ENCODE measurements at places on chromosomes 3 and 15. TPM values are rescaled to one million over a fixed set of nuclear protein-coding genes. Genes with fewer than 3 reads are reported as not detected.

Gene GOLGA6L24
- not detected for total RNA-seq

Gene CASR
- not detected for total RNA-seq

Gene SLC15A2
- total RNA-seq = not detected

Gene EPHB3
- total RNA-seq = 1.1 TPM

Gene KY
- not detected for total RNA-seq

Gene TMCC1
- total RNA-seq = 14.7 TPM

Gene OXTR
- 115 TPM for total RNA-seq

Gene DNAH12
- not detected for total RNA-seq

Gene ST8SIA2
- not detected for total RNA-seq

Gene RYR3
- total RNA-seq = not detected

Gene RHOA
- 632 TPM for total RNA-seq

Gene MESP1
- 1.5 TPM for total RNA-seq

Gene GPR171
- total RNA-seq = not detected

Gene PLS1
- 6.6 TPM for total RNA-seq

Gene PLA1A
- total RNA-seq = not detected

Gene AGBL1
- not detected for total RNA-seq

Gene PRTG
- total RNA-seq = 8.7 TPM

Gene DAZL
- not detected for total RNA-seq

Gene LDHAL6B
- total RNA-seq = not detected

Gene NLGN1
- 0.72 TPM for total RNA-seq

Gene MESP2
- total RNA-seq = not detected

Gene TLR9
- total RNA-seq = not detected

Gene PPM1L
- 1.4 TPM for total RNA-seq
